ENCODE measurements at places on chromosomes 3 and 15.

- no peak for DNase-seq
These were observed 37.9 kb downstream of the CPA3 start for GRCh38 chr3:148903022-148903442.

DNA sequence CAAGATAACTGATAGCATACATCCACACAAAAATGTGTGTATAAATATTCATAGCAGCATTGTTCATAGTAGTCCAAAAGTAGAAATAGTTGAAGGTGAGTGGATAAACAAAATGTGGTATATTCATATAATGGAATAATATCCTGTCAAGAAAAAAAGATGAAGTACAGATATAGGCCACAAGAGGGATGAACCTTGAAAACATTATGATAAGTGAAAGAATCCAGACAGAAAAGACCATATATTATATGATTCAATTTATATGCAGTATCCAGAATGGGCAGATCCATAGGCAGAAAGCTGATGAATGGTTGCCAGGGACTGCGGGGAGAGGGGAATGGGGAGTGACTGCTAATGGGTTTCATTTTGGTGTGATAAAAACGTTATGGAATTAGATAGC, 54.3 kb upstream of the TNIK start:
- no peak for DNase-seq

DNA sequence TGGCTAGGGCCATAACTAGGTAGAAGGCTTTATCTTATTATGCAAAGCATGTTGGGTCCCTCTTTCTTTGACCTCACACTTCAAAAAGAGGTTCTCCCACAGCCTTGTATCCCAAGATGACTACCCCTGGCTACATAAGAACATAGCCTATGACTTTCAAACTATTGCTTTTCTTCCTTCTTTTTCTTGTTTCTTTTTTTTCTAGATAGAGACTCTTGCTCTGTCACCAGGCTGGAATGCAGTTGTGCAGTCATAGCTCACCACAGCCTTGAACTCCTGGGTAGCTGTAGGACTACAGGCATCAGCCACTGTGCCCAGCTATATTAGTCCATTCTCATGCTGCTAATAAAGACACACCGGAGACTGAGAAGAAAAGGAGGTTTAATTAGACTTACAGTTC, 47.2 kb downstream of the DIPK2A start:
- no peak for DNase-seq

DNA sequence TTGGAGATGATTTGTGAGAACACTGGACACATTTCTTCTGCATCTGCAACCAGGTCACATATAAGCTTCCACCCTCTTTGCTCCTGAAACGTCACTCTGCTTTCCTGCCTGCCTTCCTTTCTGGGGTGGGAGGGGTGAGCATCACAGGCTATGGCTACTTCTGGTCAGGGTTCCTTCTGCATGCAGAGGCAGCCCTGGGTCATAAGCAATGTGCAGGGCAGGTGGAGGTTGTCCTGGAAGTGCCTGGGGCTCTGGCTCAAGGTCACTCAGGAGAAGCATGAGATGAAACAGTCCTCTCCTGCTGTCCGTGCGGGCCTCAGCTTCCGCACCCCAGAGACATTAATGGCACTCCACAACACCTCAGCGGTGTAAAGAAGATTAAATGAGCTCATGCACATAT, 15.1 kb downstream of the SLC6A20 start:
- no peak for DNase-seq

GRCh38 chr15:66996094-66996493, 69.3 kb upstream of the SMAD3 start:
- DNase-seq, result no peak

GRCh38 chr3:122468896-122469533, 45.7 kb downstream of the KPNA1 start:
- DNase-seq, result no peak

DNA sequence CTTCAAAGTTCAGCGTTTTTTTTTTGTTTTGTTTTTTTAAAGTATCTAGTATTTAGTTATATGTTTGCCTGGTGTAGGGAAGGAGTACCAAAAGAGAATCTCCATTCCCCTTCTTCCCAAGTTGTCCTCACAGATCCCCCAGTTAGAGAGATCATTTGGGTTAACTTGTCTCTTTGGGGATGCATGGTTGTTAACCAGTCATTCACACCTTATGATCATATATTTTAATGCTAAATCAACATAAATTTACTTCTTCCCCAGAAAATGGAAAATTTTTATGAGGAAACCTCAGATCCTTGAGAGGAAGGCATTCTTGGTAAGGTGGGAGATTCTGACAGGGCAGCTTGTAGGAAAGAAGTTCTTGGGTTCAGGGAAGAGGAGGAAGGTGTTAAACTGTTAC, 1.5 kb upstream of the MGA start:
- DNase-seq, result no peak

- DNase-seq, result peak; percentile 22
These were observed at the start of gene CPNE4 for GRCh38 chr3:132034486-132035464. Gene CPNE4, minus strand, starts transcription at chr3:132035014.

- no peak for DNase-seq
These were observed 75.5 kb downstream of the DLG1 start for GRCh38 chr3:197222937-197223370.

GRCh38 chr15:68559345-68560310, 19.2 kb upstream of the CORO2B start:
- DNase-seq, result no peak

GRCh38 chr3:160330109-160330508, 68.9 kb downstream of the IFT80 start:
- no peak for DNase-seq

DNA sequence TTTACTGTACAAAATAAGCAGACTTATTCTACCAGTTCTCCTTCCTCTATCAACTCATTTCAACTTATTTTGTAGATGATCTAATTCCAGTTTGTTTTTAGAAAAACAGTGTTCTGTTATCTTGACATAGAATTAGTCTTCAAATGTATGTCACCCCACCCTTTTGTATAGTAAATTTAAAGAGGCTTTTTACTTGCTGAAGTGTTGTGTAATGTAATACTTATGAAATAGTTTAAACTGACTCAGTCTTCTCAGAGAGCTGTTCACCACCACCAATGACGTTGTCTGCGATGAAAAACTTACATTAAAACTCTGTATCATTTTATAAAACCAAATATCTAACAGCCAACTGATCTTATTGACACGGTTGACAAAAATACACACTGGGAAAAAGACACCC, 82.9 kb downstream of the RAP2B start:
- no peak for DNase-seq

GRCh38 chr3:174376346-174376745, 482.8 kb upstream of the NAALADL2 start:
- DNase-seq, result no peak

DNA sequence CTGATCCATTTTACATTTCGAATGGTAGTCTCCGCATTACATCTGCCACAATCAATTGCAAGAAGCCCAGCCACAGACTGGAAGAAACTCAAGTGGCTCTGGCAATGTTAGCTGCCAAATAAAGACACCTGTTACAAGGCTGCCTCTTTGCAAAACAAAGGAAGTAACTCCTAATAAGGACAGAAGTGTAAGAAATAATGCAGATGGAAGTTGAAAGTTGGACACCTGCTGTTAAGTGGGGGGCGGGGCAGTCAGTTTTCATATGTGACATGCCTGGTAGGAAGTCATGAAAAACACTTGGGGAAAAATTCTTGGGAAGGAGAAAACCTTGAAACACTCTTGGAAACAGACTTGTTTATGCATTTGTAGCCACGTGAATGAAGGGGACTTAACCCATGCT, 54.1 kb upstream of the ATP2C1 start:
- peak; percentile 43 for DNase-seq

DNA sequence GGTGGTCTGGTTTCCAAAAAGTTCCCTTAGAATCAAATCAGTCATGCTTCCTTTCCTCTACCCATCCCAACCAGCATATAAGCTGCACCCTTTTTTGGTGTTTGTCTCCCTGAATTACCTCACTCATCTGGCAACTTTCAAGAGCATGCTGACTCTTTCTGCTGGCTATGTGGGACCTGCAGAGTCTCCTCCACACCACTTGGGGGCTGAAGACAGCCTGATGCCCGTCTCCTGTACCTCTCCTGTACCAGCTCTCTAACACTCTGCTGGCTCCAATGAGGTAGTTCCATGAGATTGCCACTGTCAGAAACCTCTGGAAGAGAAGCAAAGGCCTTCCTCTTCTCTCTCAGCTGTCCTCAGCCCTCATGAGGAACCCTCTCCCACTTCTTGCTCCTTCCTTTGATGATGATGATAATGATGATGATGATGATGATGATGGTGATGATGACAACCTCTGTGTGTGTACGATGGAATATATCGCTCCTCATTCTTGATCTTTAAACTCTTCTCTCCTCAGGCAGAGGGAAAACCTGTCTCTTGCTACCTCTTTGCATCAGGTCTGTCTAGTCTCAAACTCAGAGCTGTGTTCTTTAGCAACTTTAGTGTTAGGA, 257.5 kb downstream of the ZNF621 start:
- no peak for DNase-seq

Data from NCI-H2029 treated with DMSO at 0.1 percent for 48 hours (cell line).